IMR-90 (cell line): ENCODE measurements at places on chromosomes 16 and 17. TPM values are rescaled to one million over a fixed set of nuclear protein-coding genes. Genes with fewer than 3 reads are reported as not detected.
A peak's percentile ranks its signal among the peaks of the same experiment; 100 is the strongest.

The LPO gene
- total RNA-seq = not detected in 2 replicates

The CD79B gene
- total RNA-seq = not detected in 2 replicates

The PRKAR1A gene
- 256 and 278 TPM in 2 replicates for total RNA-seq

The CDH5 gene
- not detected in 2 replicates for total RNA-seq

The ABCA10 gene
- total RNA-seq = under 0.01 TPM in 2 replicates

The HCRT gene
- not detected in 2 replicates for total RNA-seq

- no peak overlapping the region for H3K4me3 ChIP-seq
- H3K27ac ChIP-seq = no peak overlapping the region
- H3K4me1 ChIP-seq = peaks cover 3% of the 10 kb centered on the region
- peaks cover 22% of the 10 kb centered on the region for H3K36me3 ChIP-seq
Measured at GRCh38 chr16:67922740-67923139, 8.9 kb downstream of the CTRL start.

DNA sequence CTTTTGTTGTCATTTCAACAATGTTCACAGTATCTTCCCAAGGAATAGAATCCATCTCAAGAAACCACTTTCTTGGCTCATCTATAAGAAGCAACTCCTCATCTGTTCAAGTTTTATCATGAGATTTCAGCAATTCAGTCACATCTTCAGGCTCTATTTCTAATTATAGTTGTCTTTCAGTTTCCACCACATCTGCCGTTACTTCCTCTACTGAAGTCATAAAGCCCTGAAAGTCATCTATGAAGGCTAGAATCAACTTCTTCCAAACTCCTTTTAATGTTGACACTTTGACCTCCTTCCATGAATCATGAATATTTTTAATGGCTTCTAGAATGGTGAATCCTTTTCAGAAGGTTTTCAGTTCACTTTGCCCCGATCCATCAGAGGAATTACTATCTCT, 102.1 kb downstream of the CDH13 start:
- H3K4me3 ChIP-seq = no peak overlapping the region
- no peaks in the 10 kb centered on the region for H3K27me3 ChIP-seq
- no peak for DNase-seq

- H3K4me3 ChIP-seq = no peak overlapping the region
- DNase-seq = no peak
- H3K36me3 ChIP-seq = no peaks in the 10 kb centered on the region
- H3K4me1 ChIP-seq = no peaks in the 10 kb centered on the region
- H3K27ac ChIP-seq = no peak overlapping the region
- H3K27me3 ChIP-seq = peaks cover 2% of the 10 kb centered on the region
Measured at GRCh38 chr16:30142672-30143346, 19.8 kb upstream of the MAPK3 start.

- no peak overlapping the region for H3K27ac ChIP-seq
- no peaks in the 10 kb centered on the region for H3K4me1 ChIP-seq
- no peaks in the 10 kb centered on the region for H3K36me3 ChIP-seq
- H3K4me3 ChIP-seq = no peak overlapping the region
- no peaks in the 10 kb centered on the region for H3K27me3 ChIP-seq
Measured at GRCh38 chr16:24291932-24292331, 35.8 kb downstream of the CACNG3 start.

DNA sequence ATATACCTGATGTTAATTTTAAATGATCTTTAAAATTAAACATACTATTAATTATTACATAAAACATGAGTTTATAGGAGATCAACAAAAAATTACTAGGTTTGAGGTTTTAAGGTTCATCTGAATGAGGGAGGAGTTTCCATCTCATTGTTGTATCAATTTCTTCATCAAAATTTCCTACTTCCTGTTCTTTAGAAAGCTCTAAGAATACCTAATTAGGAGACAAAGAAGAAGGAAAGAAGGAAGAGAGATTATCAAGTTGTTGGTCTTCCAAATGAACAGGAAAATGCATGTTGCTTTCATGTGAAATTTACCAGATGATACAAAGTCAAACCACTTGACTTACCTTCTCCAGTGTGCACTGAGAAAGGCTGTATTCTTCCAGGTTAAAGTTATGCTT, 18.1 kb upstream of the ABCA9 start:
- H3K4me1 ChIP-seq = no peaks in the 10 kb centered on the region
- DNase-seq = no peak
- H3K27me3 ChIP-seq = no peaks in the 10 kb centered on the region

DNA sequence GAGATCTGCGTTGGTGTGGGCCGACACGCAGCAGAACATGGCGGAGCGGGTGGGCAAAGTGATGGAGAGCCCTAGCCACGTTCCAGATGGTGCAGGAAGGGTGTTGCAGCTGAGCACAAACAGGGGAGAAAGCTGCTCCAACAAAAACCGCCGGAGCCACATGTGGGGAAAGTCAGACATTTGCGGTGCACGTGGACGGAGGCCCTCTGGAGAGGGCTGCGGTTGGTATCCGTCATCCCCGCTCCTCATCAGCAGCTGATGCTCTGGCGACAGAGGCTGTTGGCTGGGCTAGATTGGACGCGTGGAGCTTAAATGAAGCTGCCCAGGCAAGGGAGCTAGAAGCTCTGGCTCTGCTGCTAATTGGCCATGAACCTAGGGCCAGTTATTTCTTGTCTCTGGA, 43.5 kb upstream of the ADCY9 start:
- H3K36me3 ChIP-seq = no peaks in the 10 kb centered on the region
- peaks cover 11% of the 10 kb centered on the region for H3K27me3 ChIP-seq
- no peak overlapping the region for H3K4me3 ChIP-seq
- no peaks in the 10 kb centered on the region for H3K4me1 ChIP-seq
- no peak overlapping the region for H3K27ac ChIP-seq

DNA sequence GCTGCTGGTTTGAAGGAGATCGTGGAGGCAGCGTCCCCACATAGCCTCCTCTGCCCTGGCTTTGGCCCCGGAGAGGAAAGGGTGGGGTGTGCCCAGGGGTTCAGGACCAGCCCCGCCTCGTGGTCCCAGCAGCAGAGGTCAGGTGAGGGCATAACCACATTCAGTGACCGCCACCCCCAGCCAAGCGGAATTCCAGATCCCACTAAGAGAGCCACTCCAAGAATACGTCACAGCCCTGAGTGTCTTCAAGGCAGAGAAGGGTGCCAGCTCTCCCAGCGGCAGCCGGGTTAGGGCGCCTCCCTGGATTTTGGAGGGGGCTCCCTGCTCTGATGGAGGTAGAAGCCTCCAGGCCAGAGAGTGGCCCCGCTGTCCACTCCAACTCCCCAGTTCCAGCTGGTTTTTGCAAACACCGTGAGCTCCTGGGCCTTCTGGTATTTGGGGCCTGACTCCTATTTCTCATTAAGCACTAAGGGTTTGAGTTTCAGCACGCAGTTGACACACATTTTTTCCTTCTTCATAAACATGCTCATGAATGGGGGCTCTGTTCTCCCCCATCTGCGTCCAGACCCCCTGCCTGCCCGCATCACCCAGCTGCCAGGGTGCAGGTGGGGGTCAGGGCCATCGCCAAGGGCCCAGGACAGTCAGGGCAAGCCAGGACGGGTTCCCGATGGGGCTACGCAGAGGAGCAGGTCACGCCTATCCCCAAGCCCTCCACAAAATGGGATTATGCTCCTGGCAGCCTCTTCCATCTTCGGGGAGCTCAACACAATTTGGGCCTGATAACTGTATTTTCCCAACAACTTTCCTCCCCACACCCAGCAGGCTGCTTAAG, 98.4 kb upstream of the PLCG2 start:
- no peak overlapping the region for H3K27ac ChIP-seq
- no peak for DNase-seq
- H3K4me1 ChIP-seq = no peaks in the 10 kb centered on the region
- H3K4me3 ChIP-seq = no peak overlapping the region
- peaks cover 26% of the 10 kb centered on the region for H3K36me3 ChIP-seq

- H3K36me3 ChIP-seq = no peaks in the 10 kb centered on the region
- H3K4me1 ChIP-seq = 0 out of 2 replicates have a peak, but pooled peaks cover 2% of the 10 kb centered on the region
- no peaks in the 10 kb centered on the region for H3K27me3 ChIP-seq
- H3K4me3 ChIP-seq = no peak overlapping the region
Measured at GRCh38 chr16:83350481-83350880, 457.3 kb upstream of the HSBP1 start.

DNA sequence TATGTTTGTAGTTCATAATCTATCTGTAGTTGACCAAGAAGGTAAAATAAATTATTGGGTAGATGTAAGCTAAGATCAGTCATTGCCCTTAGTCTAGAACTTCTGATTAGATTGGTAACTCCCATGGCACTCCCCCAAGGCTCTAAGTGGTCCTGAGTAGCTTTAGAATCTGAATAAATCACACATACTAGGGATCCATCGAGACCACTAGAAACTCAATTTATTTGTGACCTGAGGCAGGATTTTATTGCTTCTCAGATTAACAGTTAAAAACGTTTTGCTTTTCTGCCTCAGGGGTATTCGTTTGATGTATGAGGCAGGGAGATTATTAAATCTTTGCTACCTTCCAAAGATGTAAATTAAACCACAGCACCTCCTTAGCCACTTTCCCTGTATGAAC, 24.9 kb downstream of the CMTR2 start:
- no peaks in the 10 kb centered on the region for H3K36me3 ChIP-seq
- H3K4me1 ChIP-seq = no peaks in the 10 kb centered on the region
- no peak overlapping the region for H3K27ac ChIP-seq
- no peak for DNase-seq

DNA sequence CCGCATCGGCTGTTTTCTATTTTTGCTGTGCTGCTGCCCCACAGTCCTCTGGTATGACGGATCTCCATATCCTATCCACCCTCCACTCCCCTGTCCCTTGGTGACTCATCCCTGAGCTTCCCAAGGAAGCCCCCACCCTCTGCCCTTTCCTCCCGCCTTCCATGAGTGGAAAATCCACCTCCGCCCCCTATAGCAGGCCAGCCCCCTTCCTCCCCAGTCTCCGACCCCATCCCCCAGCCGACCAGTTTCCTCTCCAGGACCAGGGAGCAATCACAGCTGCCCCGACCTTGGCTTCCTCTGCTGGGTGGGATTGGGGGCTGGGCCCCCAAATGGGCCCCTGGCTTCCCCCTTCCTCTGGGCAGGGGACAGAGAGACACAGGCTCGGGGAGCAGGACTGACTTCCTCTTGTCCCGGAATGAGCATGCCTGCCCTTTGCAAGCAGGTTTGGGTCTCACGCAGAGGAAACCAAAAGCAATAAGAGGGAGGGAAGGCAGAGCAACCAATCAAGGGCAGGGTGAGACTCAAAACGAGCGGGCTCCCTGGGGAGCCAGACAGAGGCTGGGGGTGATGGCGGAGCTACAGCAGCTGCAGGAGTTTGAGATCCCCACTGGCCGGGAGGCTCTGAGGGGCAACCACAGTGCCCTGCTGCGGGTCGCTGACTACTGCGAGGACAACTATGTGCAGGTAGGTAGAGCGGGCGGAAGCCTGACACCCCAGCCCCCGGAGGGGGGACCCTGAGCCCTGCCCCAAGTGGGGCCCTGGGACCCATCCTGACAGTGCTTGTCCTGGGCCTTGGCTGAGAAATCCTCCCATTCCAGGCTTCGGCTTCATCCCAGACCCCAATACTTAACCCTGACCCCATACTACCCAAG, at the start of the genes ABI3 and GNGT2:
ABI3 (plus strand) TSS at position 550 of the 872 bp plus-strand sequence; CDS start at position 568, 18 bp downstream.
GNGT2 (minus strand) TSS at position 417 of the 872 bp plus-strand sequence. CDS start 3,152 bp downstream, outside the sequence.
- H3K27ac ChIP-seq = peak within 1 kb of the TSS; percentile 21; the same call in 1 of the 2 replicates
- H3K36me3 ChIP-seq = no peaks in the 10 kb centered on the region
- peaks cover 9% of the 10 kb centered on the region for H3K4me1 ChIP-seq
- DNase-seq = peak; percentile 55
- H3K27me3 ChIP-seq = peaks cover 8% of the 10 kb centered on the region; the same call in 1 of the 2 replicates

- no peaks in the 10 kb centered on the region for H3K36me3 ChIP-seq
- peak within 1 kb of the TSS; percentile 78 for H3K27ac ChIP-seq
- DNase-seq = peak; percentile 90
- no peaks in the 10 kb centered on the region for H3K27me3 ChIP-seq
Measured at GRCh38 chr17:38351412-38352222, at the start of gene SOCS7. Gene SOCS7, plus strand, starts transcription at chr17:38351844. Its CDS starts 209 bp downstream, at chr17:38352053.

DNA sequence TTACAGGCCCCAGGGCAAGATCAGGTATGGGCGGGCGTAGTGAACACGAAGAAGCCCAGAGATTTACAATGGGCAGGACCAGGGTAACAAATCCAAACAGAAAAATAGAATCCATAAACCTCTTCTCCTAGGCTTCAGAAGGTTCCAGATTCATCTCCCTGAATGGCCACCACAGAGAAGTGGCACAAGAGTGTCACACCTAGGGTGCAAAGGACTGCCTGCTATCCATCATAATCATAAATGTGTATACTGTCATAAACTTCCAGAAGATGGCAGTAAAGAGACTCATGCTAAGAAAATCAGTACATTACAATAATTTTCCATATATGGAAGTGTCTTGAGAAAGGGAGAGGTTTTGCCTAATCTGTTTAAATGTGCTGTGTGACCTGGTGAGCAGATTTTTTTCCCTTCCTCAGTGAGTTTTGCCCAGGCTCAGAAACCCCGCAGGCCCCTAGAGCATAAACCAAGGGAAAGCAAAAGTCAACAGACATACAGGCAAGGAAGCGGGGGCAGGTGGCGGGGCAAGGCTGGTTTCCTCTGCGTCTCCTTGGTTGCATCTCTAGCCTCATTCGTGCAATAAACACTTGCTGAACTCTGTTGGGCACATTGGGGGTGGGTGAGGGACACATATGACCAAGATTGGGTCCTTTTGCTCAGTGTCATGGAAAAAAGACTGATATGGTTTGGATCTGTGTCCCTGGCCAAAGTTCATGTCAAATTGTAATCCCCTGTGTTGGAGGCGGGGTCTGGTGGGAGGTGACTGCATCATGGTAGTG, 92.0 kb upstream of the CDH5 start:
- peaks cover 5% of the 10 kb centered on the region for H3K4me1 ChIP-seq
- no peaks in the 10 kb centered on the region for H3K36me3 ChIP-seq
- peak; percentile 44 for DNase-seq

- DNase-seq = no peak
- H3K36me3 ChIP-seq = no peaks in the 10 kb centered on the region
- H3K27me3 ChIP-seq = no peaks in the 10 kb centered on the region
- peak overlapping the region; percentile 18; the same call in 1 of the 2 replicates for H3K27ac ChIP-seq
Measured at GRCh38 chr17:41416479-41416878, 7.9 kb downstream of the KRT37 start.

GRCh38 chr17:7307686-7308624, 527 bp downstream of the EIF5A start:
- H3K36me3 ChIP-seq = peaks cover 23% of the 10 kb centered on the region
- H3K4me1 ChIP-seq = no peaks in the 10 kb centered on the region; the same call in 1 of the 2 replicates
- DNase-seq = peak; percentile 34

GRCh38 chr16:47986031-47986430, 169.8 kb downstream of the ABCC12 start:
- no peaks in the 10 kb centered on the region for H3K36me3 ChIP-seq
- H3K4me3 ChIP-seq = no peak overlapping the region
- DNase-seq = no peak
- H3K4me1 ChIP-seq = no peaks in the 10 kb centered on the region
- H3K27ac ChIP-seq = no peak overlapping the region
- H3K27me3 ChIP-seq = peaks cover 2% of the 10 kb centered on the region

DNA sequence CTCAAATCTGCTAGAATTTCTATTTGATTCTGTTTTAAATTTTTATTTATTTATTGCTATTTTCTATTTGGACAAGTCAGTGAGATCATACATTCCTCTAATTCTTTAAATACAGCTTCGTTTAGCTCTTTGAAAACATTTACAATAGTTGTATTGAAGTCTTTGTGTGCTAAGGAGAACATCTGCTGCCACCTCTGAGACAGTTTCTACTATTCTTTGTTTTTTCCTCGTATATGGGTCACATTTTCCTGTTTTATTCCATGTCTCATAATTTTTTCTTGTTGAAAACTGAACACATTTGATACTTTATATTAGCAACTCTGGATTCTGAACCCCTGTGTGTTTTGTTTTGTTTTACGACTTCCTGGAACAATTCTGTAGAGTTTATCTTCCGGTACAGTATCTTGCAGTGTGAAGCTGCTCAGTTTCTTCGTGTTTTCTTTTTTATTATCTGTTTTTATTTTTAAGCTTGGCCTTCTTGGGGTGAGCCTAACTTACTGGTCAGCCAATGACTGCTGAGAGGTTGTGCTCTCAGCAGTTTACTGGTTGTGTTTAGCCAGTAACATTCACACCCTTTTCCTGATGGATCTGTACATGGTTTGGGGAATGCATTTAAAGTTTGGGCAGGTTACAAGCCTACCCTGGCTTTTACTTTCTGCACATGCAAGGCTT, 99.0 kb downstream of the CA4 start:
- peak; percentile 30 for DNase-seq
- H3K4me3 ChIP-seq = no peak overlapping the region
- peak overlapping the region; percentile 88; the same call in 1 of the 2 replicates for H3K27ac ChIP-seq
- H3K36me3 ChIP-seq = peaks cover 7% of the 10 kb centered on the region
- H3K27me3 ChIP-seq = no peaks in the 10 kb centered on the region
- H3K4me1 ChIP-seq = peaks cover 3% of the 10 kb centered on the region
